ENCODE measurements at places on chromosomes 13 and 19. TPM values are rescaled to one million over a fixed set of nuclear protein-coding genes. Genes with fewer than 3 reads are reported as not detected.

The DCT gene
- 0.37 TPM for total RNA-seq

- H3K36me3 ChIP-seq = peaks cover 57% of the 10 kb centered on the region
- no peaks in the 10 kb centered on the region for H3K27me3 ChIP-seq
- H3K4me3 ChIP-seq = no peak overlapping the region
- H3K4me1 ChIP-seq = no peaks in the 10 kb centered on the region
Observed at GRCh38 chr19:6002591-6002990, 24.7 kb upstream of the RANBP3 start.

The SIGLEC6 gene
- 0.32 TPM for total RNA-seq

The FGF14 gene
- total RNA-seq = 3.9 TPM

The KLK2 gene
- total RNA-seq = not detected

DNA sequence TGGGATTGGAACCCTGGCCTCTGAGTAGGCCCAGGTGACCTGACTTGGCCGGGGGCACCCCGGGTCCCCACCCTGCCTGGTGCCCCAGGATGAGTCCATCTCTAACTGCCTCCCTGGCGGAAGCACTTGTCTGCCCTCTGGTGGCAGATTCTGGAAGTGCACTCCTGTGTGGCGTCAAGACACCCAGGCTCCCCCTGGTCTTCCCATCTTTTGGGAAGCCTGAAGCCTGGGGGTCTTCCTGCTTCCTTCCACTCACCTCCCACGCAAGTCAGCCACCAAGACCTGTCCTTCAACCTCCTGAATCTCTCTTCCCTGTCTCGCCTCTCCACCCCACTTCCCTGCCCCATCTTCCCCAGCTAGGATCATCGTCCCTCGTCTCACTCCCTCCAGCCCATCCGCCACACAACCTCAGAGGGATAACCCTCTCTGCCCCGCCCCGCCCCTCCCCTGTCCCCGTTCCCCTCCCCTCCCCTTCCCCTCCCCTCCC, 7.4 kb downstream of the RABAC1 start:
- peaks cover 6% of the 10 kb centered on the region for H3K36me3 ChIP-seq
- H3K27me3 ChIP-seq = no peaks in the 10 kb centered on the region
- H3K4me1 ChIP-seq = no peaks in the 10 kb centered on the region
- peak; percentile 81 for DNase-seq

- DNase-seq = no peak
- H3K27ac ChIP-seq = no peak overlapping the region
- no peak overlapping the region for H3K4me3 ChIP-seq
- no peaks in the 10 kb centered on the region for H3K36me3 ChIP-seq
Observed at GRCh38 chr13:42707586-42707985, 73.8 kb upstream of the FAM216B start.

The ARHGAP33 gene
- total RNA-seq = 1.5 TPM

DNA sequence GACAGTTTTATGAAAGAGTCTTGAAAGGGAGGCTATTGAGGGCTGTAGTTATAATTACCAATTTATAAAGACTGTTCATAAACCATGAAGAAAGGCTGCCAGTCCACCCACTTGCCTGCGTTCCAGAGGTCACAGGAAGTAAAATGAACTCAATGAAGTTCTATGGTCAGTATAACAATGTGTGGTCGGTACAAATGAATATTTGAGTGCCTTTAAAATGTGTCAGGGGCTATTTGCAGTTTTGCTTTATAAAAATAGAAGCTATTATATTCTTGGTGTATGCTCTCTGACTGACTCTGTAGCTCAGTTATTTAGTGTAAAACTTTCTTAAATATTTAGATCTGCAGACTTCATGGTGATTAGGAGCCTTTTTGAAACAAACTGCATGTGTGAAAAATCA, 47.0 kb downstream of the ESD start:
- DNase-seq = no peak
- no peaks in the 10 kb centered on the region for H3K27me3 ChIP-seq
- no peak overlapping the region for H3K4me3 ChIP-seq
- peaks cover 61% of the 10 kb centered on the region for H3K36me3 ChIP-seq
- H3K27ac ChIP-seq = no peak overlapping the region

The ALOX5AP gene
- 6.1 TPM for total RNA-seq

DNA sequence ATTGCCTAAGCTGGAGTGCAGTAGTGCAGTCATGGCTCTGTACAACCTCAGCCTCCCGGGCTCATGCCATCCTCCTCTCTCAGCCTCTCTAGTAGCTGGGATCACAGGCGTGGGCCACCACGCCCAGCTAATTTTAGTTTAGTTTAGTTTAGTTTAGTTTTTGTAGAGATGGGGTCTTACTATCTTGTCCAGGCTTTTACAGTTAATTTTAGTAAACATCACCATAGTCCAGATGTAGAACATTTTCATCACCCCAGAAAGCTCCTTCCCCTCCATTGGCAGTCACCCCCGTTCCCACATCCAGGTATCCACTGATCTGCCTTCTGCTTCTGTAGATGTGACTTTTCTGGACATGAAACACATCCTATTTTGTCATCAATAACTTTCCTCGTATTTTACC, 41.1 kb downstream of the DNM2 start:
- no peak for DNase-seq
- H3K36me3 ChIP-seq = peaks cover 10% of the 10 kb centered on the region
- H3K4me1 ChIP-seq = peaks cover 29% of the 10 kb centered on the region
- H3K27ac ChIP-seq = peak overlapping the region; percentile 61
- no peaks in the 10 kb centered on the region for H3K27me3 ChIP-seq
- no peak overlapping the region for H3K4me3 ChIP-seq

DNA sequence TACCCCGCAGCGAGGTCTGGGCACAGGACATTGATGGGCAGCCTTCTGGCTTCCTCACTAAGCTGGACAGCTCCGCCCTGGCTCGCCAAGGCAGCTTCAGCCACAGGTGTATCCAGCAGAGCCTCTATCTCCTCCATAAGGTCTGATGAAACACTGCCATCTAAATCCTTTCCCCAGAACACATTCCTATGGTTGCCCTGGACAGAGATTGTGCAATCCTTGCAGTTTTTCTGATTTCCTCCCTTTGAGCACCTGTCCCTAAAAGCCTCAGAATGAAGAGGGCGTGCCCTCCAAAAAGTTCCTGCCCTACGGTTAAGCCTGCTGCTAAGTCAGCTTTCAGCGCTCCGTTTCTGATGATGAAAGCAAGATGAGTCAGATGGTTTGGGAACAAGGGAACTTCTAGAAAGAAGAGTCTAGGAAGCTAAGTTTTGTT, 21.0 kb downstream of the CLEC4M start:
- no peak for DNase-seq
- H3K27ac ChIP-seq = no peak overlapping the region
- no peaks in the 10 kb centered on the region for H3K4me1 ChIP-seq
- no peak overlapping the region for H3K4me3 ChIP-seq
- H3K27me3 ChIP-seq = peaks cover 74% of the 10 kb centered on the region

GRCh38 chr13:34335014-34336007, 517.4 kb downstream of the RFC3 start:
- no peak for DNase-seq
- no peaks in the 10 kb centered on the region for H3K4me1 ChIP-seq
- H3K27ac ChIP-seq = no peak overlapping the region
- no peak overlapping the region for H3K4me3 ChIP-seq
- H3K36me3 ChIP-seq = no peaks in the 10 kb centered on the region

DNA sequence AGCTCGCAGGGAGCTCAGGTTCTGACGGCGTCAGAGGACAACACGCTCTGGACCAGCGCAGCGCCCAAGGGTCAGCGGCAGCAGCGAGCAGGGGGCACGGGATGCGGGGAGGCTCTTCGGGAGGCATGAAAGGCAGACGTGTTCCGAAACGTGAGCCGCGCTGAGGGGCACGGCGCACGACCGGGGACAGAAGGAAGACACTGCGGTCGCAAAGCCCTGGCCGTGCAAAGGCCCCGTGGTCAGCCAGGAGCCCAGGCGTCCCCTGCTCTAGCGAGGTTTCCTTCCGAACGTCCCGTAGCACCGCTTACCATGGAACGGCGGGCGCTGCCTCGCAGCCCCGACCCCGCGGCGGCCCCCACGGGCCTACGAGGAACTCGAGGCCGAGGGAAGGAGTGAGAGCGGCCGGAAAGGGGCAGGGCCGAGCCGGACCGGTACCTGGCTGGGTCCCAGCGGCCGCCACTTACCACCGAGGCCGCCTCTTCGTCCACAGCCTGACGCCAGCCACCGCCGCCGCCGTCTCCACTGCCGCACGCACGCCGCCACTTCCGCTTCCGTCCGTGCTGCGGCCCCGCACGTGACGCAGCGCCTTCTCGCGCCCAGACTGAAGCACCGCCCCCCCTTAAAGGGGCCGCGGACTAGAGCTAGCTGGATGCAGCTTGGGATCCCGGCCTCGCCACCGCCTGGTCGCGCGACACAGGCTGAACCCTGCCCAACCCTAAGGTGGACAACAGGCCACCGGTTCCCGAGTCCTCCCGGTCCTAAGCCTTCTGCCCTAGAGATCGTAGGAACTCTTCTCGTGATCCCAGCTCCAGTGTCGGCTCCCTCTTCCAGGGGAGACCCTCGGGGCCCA, 9.4 kb downstream of the ABHD17A start:
- peak; percentile 94 for DNase-seq
- peak overlapping the region; percentile 65 for H3K4me3 ChIP-seq
- peaks cover 54% of the 10 kb centered on the region for H3K4me1 ChIP-seq

GRCh38 chr19:2820112-2820702, 539 bp downstream of the ZNF554 start:
- peak; percentile 37 for DNase-seq
- peak overlapping the region; percentile 62 for H3K4me3 ChIP-seq
- no peaks in the 10 kb centered on the region for H3K27me3 ChIP-seq
- peaks cover 11% of the 10 kb centered on the region for H3K4me1 ChIP-seq
- peaks cover 7% of the 10 kb centered on the region for H3K36me3 ChIP-seq

The C19orf33 gene
- total RNA-seq = 3.8 TPM

The PDCD5 gene
- total RNA-seq = 180 TPM

DNA sequence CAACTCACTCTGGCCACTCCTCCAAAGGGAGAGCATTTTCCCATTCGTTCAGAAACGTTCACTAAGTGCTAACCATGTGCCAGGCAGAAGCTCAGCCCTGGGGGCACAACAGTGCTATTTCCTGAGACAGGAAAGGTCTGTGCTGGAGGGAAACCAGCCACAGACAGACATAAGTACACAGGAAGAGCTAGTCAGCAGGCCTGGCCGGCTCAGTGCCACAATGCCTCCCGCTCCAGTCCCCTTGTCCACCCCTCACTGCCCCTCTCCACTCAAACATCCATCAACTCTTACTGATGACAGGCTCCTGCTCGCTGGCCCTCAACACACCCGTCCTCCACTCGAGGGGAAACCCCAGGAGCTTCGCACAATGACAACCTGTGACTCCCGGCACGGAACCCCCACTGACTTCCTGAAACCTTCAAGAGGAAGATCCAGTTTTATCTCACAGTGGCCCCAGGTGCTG, 11.3 kb upstream of the PLA2G4C start:
- H3K36me3 ChIP-seq = no peaks in the 10 kb centered on the region
- H3K4me1 ChIP-seq = no peaks in the 10 kb centered on the region
- H3K27me3 ChIP-seq = no peaks in the 10 kb centered on the region
- DNase-seq = no peak
- H3K27ac ChIP-seq = peak overlapping the region; percentile 13
- no peak overlapping the region for H3K4me3 ChIP-seq

- peak overlapping the region; percentile 90 for H3K4me3 ChIP-seq
- H3K27me3 ChIP-seq = no peaks in the 10 kb centered on the region
- no peaks in the 10 kb centered on the region for H3K36me3 ChIP-seq
- H3K4me1 ChIP-seq = peaks cover 4% of the 10 kb centered on the region
- no peak overlapping the region for H3K27ac ChIP-seq
Observed at GRCh38 chr19:35002037-35002535, 2.0 kb downstream of the GRAMD1A start.

The CGB1 gene
- total RNA-seq = not detected

DNA sequence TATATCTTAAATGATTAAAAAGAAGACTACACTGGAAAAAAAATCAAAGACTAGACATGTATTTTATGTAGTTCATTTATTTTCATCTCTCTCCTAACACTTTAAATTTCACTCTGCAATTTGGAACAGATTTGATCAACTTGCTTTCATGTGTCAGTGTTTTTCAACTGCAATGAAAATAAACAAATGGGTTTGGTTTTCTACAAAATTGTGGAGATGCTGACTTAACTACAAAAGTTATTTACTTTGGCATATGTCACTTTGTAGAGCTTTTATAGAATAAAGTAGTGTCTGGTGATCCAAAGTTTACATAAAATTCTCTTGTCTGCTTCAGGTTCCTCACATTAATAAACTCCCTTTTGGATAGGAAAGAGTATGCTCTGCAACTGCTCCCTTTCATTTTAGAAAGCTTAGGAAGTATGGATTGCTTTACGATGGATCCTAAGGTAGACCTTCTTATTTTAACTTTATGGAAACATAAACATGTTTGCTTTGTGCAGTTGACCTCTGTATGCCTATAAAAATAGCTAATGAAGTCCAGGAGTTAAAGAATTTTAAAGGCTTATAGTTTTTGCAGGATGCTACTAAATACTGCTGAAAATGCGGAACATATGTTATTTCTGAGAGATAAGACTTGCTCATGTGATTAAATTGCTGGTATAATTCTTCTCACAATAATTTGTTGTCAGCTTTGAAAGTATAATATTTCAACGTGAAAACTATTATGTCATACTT, 815.9 kb downstream of the PCDH9 start:
- no peak overlapping the region for H3K4me3 ChIP-seq
- no peak for DNase-seq
- no peaks in the 10 kb centered on the region for H3K4me1 ChIP-seq
- H3K27ac ChIP-seq = no peak overlapping the region

- peaks cover 37% of the 10 kb centered on the region for H3K4me1 ChIP-seq
- no peak for DNase-seq
- H3K4me3 ChIP-seq = no peak overlapping the region
- no peaks in the 10 kb centered on the region for H3K36me3 ChIP-seq
- H3K27me3 ChIP-seq = no peaks in the 10 kb centered on the region
Observed at GRCh38 chr13:48112896-48113755, 18.2 kb upstream of the MED4 start.

DNA sequence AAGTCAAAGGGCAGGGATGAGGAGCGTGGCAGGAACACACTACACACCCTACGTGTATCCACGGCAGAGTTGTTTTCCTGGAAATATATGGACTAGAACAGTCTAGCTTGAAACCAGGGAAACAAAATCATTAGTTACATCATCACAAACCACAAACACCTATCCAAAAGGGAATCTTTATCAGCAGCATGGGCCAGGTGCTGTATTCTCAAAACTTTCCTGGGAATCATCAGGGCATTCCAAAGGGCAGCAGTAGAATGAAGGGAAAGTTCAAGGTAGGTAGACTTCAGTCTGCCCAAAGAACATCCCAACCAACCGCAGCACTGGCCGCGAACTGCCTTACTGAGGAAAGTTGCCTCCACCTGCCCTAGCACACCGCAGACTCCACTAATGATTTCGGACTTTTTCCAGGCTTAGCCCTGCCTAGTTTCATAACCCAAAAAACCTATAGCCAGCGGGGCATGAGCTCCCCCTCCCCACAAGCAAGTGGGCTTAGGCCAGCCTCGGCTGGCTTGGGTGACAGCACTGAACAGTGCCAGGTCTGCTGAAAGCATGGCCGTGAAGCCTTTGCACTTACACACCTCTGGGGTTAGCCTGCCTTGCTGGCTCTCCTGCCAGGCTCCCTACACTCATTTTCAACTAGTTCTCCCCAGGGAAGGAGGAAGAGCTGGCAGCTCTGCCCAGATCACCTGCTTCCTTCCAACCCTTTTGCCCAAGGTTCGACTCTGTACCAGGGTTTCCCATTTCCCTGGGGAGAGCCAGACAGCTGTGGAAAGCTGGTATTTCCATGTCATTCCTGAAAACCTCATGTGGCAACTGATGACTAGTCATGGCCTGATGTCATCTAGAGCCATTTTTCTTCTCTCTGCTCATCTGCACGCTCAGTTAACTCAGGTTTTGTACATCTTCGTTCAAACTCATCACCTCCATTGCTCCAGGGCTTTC, 77.3 kb upstream of the UBAC2 start:
- no peaks in the 10 kb centered on the region for H3K27me3 ChIP-seq
- DNase-seq = no peak
- no peak overlapping the region for H3K27ac ChIP-seq
- H3K4me3 ChIP-seq = no peak overlapping the region
- H3K36me3 ChIP-seq = no peaks in the 10 kb centered on the region
- peaks cover 7% of the 10 kb centered on the region for H3K4me1 ChIP-seq

The LRRC4B gene
- total RNA-seq = 2.2 TPM

Measured in heart left ventricle (tissue), 16 donors.